Activated CD4-positive, alpha-beta memory T cell treated with anti-CD3 and anti-CD28 coated beads for 36 hours (primary cell): ENCODE measurements at places on chromosomes 3 and 15. TPM values are rescaled to one million over a fixed set of nuclear protein-coding genes. Genes with fewer than 3 reads are reported as not detected.

GRCh38 chr3:187920913-187921312, 175.6 kb upstream of the BCL6 start:
- H3K4me3 ChIP-seq = no peak overlapping the region
- peak overlapping the region; percentile 59 for H3K27ac ChIP-seq
- H3K4me1 ChIP-seq = peaks cover 83% of the 10 kb centered on the region
- DNase-seq = no peak
- peaks cover 3% of the 10 kb centered on the region for H3K27me3 ChIP-seq
- H3K36me3 ChIP-seq = peaks cover 22% of the 10 kb centered on the region

DNA sequence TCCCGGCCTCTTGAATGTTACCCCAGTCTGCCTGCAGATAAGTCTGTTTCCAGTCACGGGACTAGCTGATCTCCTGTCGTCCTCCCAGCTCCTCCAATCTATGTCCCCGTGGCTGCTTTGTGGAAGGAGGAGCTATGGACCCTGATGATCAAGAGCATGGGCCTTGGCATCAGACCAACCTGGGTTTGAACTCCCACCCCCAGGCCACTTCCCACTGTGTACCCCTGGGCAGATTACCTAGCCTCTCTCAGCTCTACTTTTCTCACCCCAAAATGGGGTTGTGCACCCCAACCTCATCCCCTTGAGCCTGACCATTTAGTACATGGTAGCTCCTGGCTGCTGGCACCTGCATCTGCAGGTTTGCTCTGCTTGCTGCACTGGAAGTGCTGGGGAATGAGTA, 55.8 kb downstream of the GASK1A start:
- no peaks in the 10 kb centered on the region for H3K27me3 ChIP-seq
- H3K4me1 ChIP-seq = peaks cover 14% of the 10 kb centered on the region
- no peak overlapping the region for H3K4me3 ChIP-seq
- H3K27ac ChIP-seq = no peak overlapping the region
- H3K36me3 ChIP-seq = no peaks in the 10 kb centered on the region

- H3K27me3 ChIP-seq = no peaks in the 10 kb centered on the region
- no peak for DNase-seq
- H3K4me3 ChIP-seq = no peak overlapping the region
- peaks cover 3% of the 10 kb centered on the region for H3K4me1 ChIP-seq
These were observed 123.7 kb downstream of the ASB7 start for GRCh38 chr15:100726070-100726420.

DNA sequence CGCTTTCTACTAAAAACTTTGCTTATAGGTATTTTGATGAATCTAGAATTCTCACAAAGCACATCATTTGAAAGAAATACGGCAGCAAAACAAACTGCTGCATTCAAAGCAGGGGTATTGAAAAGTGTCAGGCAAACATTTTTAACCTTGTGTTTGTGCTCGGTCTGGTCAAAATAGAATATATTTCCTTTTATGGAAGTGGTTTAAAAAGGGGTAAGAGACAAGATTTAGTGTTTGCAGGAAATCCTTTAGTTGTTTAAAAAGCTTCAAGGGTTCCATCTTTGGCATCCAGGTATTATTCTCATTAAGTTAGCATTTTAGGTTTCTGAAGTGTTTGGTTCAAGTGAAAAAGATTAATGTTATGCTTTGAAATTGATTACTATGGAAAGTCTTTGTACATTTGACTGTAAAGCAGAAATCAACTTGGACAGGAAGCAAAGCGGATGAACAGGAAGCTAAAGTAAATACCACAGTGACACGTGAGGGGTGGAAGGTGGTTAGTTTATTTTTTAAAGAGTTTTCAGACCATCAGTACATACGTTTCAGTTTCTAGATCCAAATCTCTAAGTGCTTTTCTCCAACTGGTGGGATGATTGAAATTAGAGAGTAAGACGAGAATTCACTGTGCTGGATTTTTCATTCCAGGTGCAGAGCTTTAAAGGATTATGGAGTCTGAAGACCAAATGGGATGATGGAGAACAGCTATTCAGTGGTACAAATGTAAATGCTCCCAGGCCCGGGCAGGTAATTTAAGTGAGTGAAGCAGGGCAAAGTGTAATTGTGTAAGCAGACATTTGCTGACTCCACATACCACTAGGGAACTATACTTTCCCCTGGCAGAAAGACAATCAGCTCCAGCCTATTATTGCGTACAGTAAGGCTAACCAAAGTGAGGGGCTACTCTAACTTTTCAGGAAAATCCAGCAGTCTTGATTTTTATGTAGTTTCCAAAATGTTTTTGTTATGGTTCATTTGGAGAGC, 341.8 kb upstream of the TBL1XR1 start:
- H3K27ac ChIP-seq = peak overlapping the region; percentile 67
- peaks cover 40% of the 10 kb centered on the region for H3K4me1 ChIP-seq
- no peaks in the 10 kb centered on the region for H3K36me3 ChIP-seq
- H3K27me3 ChIP-seq = no peaks in the 10 kb centered on the region

DNA sequence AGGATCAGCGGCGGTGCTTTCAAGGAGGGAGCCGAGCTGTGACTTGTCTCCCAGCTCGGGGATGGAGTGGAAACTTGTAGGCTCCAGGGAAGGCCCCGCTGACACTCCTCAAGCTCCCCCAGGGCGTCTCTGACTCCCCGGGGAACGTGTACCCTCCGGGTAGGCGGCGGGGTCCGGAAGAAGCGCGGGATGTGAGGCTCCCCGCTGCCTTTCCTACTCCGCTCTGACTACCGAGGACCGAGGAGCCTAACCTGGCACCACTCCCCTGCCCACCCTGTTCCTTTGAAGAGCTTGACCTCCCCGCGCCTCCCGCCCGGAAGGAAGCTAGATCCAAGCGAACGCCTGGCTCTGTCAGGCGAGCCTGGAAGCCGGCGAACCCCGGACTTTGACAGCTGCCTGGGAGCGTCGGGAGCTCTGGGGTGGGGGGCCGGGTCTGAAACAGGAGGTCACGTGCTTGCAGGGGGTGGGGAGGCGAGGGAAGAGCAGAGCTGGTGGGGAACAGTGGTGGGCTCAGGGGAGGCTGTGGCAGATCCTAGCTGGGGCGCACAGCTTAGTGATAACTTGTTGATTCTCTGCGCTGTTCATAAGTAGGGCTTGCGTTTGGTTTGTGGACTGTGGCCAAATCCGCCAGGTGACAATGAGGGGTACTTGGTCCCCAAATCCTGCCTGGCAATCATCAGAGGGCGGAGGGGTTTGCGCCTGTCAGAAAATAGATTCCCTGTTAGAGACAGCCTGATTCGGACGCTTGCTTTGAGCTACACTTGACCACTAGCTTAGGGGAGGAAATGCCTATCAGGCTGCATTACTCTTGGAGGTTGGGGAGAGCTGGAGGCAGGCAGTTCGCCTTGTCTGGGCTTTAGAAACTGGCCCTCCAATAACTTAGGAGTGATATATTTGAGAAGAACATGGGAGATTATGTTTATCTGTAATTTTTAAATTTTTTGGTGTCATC, 1.2 kb downstream of the CLSTN2 start:
- H3K4me1 ChIP-seq = peaks cover 6% of the 10 kb centered on the region
- peaks cover 37% of the 10 kb centered on the region for H3K27me3 ChIP-seq
- no peak for DNase-seq
- no peak overlapping the region for H3K4me3 ChIP-seq
- no peaks in the 10 kb centered on the region for H3K36me3 ChIP-seq

DNA sequence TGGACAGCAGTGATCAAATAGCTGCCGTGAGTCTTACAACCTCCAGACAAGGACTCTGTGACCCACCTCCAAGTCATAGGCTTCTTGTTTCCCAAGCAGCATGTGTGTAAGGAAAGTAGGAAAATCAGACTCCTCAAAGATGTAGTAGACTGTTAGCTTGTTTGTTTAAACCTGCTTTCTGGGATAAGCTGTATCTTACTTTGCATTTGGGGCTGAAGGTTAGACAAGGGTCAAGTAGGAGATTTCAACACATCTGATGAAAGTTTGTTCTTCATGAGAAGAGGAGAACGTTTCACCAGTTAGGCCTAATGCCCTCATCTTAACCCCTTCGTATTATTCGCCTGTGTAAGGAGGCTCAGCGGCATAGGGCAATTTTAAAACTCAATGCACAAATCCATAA, 756.4 kb upstream of the NR2F2 start:
- H3K27ac ChIP-seq = no peak overlapping the region
- H3K27me3 ChIP-seq = no peaks in the 10 kb centered on the region
- no peak overlapping the region for H3K4me3 ChIP-seq
- peaks cover 1% of the 10 kb centered on the region for H3K36me3 ChIP-seq

CDHR4 gene
- total RNA-seq = 0.22 TPM

CNTN3 gene
- not detected for total RNA-seq

RASL12 gene
- not detected for total RNA-seq

TAGLN3 gene
- 0.85 TPM for total RNA-seq

TMEM44 gene
- total RNA-seq = 4.0 TPM

CHSY1 gene
- 36.3 TPM for total RNA-seq
